SIG-M5 (cell line): ENCODE measurements at places on chromosomes 1 and 21.

- DNase-seq: no peak
Observed at GRCh38 chr1:223326776-223327175, 37.2 kb downstream of the SUSD4 start.

- DNase-seq: no peak
Observed at GRCh38 chr1:246782120-246782900, 58.1 kb downstream of the SCCPDH start.

DNA sequence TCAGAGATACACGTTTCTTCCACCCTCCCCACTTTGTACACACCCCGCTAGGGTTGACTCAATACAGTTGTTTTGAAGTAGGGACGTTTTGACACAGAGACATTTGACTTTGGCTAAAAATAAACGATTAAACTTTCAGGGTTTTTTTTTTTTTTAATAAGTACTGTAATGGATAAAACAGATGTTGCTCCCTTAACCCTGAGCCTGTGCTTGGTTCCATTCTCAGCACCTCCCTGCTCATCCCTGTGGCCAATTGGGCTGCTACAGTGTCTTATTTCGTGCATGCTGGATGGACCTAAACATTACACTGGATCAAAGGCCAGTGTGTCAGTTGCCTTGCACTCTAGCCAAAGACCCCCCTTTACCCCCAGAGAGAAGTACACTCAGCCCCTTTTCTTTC is 16.9 kb downstream of the GRHL3 start:
- DNase-seq: no peak

- no peak for DNase-seq
Observed at GRCh38 chr1:37485902-37486679, 11.7 kb downstream of the ZC3H12A start.

DNA sequence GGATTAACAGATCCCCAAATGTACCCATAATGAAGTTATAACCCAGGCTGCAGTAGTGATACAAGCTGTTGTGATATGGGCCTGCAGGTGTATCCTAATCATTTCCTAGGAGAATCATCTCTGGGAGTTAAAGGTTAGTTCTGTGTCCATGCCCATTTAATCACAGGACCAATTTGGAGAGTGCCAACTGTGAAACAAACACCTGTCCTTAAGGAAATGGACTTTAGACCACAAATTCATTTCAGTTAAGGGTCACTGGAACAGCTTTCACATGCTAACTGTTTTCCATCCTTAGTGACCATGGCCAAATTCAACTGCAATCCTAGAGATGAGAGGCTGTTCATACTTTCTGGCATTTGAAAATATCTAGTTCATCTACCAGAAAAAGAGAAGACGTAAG is 160.9 kb downstream of the GPATCH2 start:
- no peak for DNase-seq

GRCh38 chr1:26203642-26204318 is 13.4 kb downstream of the CATSPER4 start:
- DNase-seq: no peak
